ENCODE measurements at places on chromosomes 4 and X. TPM values are rescaled to one million over a fixed set of nuclear protein-coding genes. Genes with fewer than 3 reads are reported as not detected.

The STOX2 gene
- 0.81 TPM for total RNA-seq

The SLC6A8 gene
- total RNA-seq, result 2.2 TPM

The HHIP gene
- 0.27 TPM for total RNA-seq

The RNF128 gene
- total RNA-seq, result not detected

The BRCC3 gene
- total RNA-seq, result 8.1 TPM

The P2RY8 gene
- total RNA-seq, result 114 TPM
